Effector memory CD8-positive, alpha-beta T cell (primary cell): ENCODE measurements at places on chromosomes 2 and 18.

- DNase-seq: no peak
Measured at GRCh38 chr2:181008407-181008806, 28.0 kb downstream of the UBE2E3 start.

- DNase-seq: no peak
Measured at GRCh38 chr2:529424-529823, 147.8 kb downstream of the TMEM18 start.

DNA sequence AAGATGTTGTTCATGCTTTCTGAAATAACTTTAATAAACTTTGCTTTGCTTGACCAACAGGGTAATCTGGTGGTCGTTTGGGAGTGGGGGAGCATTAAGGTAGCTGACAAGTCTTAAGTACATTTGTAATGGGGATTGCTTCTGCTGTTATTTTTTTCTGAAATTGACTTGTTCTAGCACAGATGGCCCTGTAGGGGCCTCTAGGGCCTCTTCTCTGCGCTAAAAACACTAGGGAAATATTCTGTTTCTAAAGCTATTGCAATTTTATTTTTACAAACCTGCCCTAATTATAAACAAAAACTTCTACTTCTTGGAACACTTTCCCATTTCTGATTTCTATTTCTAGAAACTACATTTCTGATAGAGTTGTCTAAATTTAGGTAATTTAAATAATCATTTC lies 191.3 kb upstream of the KCNJ3 start:
- DNase-seq: no peak

DNA sequence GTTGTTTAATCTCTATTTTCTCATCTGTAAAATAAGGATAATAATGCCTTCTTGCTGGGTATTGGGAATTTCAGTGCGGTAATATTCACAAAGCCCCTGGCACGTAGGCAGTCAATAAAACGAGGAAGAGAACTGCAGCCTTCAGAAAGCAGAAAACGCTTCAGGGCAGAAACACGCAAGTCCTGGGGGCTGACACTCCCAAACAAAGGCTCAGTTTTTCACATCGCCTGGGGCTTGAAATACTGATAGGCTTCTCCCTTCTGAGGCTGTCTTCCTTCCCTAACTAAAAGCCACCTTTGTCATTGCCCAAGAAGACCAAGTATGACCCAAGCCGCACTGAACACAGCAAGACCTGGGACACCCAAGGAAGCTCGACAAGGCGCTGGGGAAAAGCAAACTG lies 32.4 kb downstream of the TMEM177 start:
- DNase-seq: no peak

GRCh38 chr2:61326423-61326822 lies 144.5 kb downstream of the USP34 start:
- no peak for DNase-seq

DNA sequence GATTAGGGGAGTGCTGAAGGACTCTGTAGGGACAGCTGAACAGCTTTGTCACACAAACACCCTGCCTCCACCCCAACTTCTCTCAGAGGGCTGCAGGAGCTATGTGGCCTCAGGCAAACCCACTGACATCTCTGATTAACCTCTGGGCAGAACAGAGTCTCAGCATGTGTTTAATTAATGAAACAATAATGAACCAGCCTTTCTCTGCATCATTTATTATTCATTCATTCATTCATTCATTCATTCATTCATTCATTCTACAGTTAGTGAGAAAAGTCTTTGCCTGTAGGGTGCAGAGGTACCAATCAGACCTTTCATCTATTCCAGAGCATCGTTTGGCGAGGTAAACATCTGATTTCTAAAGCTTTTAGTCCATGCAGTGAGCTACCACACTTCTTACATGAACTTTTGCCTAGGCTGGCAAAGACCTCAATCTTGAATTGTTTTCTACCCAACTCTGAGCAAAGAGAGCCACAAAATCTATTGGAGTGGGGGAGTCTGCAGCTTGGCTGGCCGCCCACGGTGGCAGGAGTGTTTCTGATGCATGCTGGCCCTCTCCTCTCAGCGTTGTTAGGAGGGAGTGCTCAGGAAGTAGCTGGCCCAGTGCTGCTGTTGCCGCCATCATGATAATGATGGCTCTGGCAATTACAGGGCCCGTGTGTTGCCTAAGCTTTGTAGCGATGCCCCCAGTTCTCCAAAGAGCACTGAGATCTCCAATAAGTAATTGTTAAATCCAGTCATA lies 198.9 kb downstream of the SMAD7 start:
- no peak for DNase-seq
